ENCODE measurements at places on chromosomes 11 and 22.
A peak's percentile ranks its signal among the peaks of the same experiment; 100 is the strongest.

GRCh38 chr11:134879341-134879740 lies 467.3 kb upstream of the B3GAT1 start:
- DNase-seq: no peak

DNA sequence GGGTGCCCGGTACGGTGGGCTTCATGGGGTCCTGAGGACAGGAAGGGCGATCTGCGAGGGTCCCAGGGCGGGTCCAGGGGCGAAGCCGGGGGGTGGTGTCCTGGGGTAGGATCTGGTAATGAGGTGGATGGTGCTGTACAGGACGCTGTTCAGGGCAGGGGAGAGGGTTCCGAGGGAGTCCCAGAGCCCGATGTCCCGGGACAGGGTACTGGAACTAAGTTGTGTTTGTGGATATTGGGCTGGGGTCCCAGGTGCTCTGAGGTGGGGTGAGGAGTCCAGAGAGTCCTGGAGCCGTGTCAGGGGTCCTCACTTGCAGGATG lies 426 bp downstream of the LZTR1 start:
- no peak for DNase-seq

GRCh38 chr22:33883561-33883960 lies 36.7 kb downstream of the LARGE1 start:
- no peak for DNase-seq

GRCh38 chr11:117612177-117612576 lies 184.8 kb downstream of the DSCAML1 start:
- DNase-seq: no peak

DNA sequence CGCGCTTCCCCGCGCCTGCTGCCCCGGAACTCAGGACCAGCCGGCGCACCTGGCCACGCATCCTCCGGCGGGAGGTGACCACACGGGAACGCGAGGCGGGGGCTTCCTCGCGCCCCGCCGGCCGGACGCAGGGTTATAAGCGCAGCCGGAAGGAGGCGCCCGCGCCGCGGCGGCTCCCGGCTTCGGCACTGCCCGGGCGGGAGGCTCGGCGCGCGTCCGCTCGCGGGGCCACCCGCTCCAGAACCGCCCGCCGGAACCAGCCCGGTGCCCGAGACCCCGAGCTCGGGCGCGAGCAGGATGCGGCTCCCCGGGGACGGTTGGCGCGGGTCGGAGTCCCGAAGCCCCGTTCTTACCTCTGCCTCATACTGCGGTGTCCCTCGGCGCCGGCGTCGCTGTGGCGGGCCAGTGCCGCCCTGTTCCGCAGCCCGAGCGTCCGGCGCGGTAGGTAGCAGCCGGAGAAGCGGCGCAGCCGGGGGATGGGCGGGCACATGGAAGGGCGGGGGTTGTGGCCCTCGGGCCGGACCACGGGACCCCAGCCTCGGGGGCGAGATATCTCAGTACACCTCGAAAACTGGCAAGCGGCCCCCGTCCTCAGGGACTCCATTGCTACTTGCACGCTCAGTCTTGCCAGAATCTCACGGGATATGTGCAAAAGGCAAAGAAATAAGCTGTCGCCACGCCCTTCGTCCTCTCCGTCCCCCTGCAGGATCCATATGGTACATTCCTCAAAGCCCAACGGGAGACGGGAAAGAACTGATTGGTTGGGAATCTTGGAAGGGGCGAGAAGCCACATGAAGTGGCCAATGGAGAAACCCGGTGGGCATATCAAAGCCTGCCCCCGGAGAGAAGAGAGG lies 23.1 kb downstream of the MICAL3 start:
- peak; percentile 74 for DNase-seq

DNA sequence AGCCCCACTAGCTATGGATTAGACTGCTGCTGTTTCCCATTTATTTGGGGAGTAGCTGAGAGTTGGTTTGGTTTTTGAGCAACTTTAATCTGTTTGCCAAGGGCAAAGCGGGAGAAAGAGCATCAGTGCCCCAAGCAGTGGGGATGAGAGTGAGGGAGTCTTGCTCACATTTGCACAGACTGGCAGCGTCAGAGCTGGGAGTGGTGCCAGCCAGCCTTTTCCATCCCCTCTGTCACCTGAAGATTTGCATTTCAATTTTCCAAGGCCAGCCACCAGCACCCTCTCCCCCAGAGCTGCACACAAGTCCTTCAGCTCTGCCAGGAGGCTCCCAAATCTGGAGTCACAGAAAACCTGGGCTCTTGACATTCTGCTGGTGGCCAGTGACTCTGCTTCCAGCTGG lies 21.0 kb upstream of the UVRAG start:
- no peak for DNase-seq

DNA sequence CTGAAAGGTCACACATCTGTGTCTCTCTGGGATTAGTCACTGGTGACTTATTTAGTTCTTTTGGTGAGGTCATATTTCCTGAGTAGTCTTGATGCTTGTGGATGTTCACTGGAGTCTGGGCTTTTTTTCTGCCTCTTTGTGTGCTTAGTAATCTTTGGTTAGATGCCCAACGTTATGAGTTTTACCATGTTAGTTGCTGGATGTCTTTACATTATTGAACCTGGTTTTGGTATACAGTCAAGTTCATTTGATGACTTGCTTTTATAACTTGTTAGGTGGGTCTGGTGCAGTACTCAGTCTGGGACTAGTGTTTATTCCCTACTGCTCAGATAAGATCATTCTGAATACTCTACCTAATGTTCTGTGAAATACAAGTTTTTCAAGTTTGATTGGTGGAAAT lies 26.2 kb upstream of the SLC37A2 start:
- no peak for DNase-seq

- no peak for DNase-seq
These were observed 4.6 kb upstream of the H19 start for GRCh38 chr11:2002042-2002776.

- no peak for DNase-seq
These were observed 434 bp downstream of the BANF1 start for GRCh38 chr11:66002648-66003225.

DNA sequence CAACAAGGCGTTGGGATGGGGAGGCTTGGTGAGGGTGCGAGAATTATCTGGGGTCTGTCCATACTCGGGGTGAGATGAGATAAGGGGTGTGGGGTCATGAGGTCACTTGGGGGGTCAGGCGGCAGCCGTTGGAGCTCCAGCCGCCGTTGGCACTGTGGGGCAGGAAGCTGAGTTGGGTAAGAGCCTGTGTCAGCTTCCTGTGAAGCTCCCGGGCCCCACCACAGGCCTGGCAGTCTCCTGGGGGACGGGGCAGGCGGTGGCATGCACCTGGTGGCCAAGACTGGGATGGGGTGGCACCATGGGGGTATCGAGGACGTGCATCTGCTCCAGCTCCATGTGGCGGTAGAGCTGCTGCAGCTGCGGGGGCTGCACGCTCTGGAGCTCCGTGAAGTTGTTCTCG lies 7.1 kb upstream of the MYBPC3 start:
- DNase-seq: no peak

GRCh38 chr11:94217705-94218104 lies 86.7 kb upstream of the IZUMO1R start:
- DNase-seq: no peak

DNA sequence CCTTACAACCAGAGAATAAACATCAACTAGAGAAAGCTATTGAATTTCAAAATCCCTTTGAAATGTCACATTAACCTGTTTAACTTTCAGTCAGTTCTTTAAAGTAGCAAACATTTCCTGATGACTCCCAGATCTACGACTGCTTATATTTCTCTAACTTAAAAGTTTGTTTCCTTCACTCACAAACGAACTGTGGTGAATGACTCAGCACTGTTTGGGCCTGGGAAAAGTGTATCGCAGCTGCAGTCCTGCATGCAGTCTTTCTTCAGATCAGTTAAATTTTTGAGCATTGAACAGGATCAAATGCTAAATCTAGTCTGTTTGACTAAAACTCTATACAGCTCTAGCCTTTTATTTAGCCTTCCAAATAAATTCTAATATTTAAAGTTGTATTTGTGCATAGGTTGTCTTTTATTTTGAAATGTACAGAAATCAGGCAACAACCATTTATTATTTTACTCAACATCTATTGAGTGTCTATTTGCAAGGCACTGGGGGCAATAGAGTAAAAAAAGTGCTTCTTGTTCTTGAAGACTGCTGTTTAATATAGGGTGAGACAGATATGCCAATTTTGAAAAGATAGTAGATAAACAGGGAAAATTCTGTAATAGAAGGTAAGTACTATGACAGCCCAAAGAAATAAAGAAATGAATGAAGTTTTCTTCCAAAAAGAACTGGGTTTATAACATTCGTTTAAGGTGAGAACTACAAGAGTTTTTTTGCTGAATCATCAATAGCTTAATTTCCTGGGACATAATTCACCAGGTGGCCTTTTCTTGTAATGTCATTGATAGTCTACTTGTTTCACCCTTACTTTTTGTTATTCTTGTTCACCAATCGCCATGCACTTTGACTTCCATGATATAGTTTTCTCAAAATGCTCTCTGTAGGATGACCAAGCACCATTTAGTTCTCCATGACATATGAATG lies 235.4 kb downstream of the METTL15 start:
- no peak for DNase-seq

DNA sequence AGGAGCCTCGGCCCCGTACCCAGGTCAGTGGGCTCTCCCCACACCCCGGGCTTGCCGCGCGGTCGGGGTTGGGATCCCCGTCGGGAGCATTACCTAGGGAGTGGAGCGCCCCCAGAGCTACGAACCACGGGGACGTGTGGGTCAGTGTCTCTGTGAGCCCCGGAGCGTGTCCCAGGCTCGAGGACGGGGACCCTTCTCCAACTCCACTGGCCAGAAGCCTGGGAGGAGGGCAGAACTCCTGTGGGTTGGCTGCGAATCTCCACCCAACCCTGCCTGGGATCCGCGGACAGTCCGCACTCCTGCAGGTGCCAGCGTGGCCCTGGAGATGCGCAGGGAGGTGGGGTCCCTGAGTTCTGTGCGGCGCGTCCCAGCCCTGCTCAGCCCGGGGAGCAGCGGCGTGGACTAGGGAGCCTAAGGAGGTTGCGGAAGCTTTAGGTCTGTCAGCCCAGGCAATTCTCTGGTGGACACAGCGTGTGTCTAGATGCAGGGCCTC lies 346 bp downstream of the PPFIBP2 start:
- DNase-seq: no peak

- no peak for DNase-seq
These were observed 818.9 kb downstream of the BRD1 start for GRCh38 chr22:49008682-49009235.

DNA sequence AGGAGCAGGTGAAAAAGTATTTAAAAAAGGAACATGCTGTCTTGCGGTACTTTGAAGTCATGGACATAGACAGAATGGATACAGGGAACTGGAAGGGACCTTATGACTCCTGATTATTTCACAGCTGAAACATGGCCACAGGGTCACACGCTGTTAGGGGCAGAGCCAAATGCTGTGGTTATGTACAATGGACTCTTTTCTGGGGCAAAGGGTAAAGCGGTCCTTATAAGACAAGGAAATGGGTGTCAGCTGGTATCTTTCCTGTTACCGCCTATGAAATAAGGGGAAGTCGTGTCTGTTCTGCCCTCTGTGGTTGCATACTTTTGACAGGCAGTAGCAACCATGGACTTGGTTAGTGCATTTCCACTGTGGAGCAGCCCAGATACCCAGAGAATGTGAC lies 12.8 kb upstream of the ST14 start:
- no peak for DNase-seq

DNA sequence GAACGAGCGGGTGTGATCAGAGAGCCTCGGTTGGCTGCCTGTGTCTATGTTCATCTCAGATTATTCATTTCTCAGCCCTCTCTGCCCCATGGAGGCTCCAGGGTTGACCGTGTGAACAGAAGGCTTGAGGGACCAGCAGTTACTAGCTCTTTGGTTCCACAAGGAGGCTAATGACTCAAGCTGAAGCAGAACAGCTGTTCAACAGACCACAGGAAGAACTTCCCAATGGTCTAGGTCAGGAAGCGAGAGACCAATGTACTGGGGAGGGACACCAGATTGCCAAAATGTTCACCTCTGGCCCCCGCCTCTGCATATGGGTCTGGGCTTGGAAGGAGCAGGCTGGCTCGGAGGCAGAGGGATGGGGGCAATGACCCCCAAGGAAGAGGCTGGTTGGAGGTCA lies 14.7 kb upstream of the PDE2A start:
- no peak for DNase-seq

DNA sequence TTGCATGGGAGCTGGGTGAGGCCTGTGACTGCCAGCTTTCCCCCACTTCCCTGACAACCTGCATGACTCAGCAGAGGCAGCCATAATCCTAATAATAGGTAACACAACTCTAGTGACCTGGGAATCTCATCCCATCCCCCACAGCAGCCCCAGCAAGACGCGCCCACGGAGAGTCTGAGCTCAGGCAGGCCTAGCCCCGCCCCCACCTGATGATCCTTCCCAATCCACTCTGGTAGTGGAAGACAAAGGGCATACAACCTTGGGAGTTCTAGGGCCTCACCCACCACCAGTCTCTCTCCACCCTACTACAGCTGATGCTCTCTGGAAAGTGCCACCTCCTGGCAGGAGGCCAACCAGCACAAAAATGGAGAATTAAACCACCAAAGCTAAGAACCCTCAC lies 60.3 kb downstream of the CWF19L2 start:
- no peak for DNase-seq

- no peak for DNase-seq
These were observed 84.3 kb upstream of the SHISAL1 start for GRCh38 chr22:44396727-44397722.

All from CD8-positive, alpha-beta T cell (primary cell).